Stimulated activated CD4-positive, alpha-beta T cell treated with anti-CD3 and anti-CD28 coated beads, Interleukin-1b, Interleukin-23, amount 100 ng/mL, for 1 hour (primary cell): ENCODE measurements at places on chromosomes 1 and 21.

DNA sequence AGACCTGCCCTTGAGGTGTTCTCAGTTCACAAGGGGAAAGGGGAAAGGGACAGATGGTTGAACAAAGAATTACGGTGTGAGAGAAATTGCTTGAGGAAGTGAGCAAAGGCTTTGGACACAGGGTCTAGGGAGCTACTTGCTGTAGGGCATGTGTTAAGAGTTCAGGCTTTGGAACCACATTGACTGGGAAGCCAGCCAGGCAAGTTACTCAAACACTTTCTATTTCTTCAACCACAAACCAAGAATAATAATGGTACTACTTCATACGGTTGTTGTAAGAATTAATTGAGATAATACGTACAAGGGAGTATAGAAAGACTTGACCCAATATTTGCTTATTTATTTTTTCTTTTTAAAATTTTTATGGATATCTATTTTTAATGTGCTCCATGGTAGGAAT is 26.6 kb downstream of the AK4 start:
- DNase-seq: no peak

DNA sequence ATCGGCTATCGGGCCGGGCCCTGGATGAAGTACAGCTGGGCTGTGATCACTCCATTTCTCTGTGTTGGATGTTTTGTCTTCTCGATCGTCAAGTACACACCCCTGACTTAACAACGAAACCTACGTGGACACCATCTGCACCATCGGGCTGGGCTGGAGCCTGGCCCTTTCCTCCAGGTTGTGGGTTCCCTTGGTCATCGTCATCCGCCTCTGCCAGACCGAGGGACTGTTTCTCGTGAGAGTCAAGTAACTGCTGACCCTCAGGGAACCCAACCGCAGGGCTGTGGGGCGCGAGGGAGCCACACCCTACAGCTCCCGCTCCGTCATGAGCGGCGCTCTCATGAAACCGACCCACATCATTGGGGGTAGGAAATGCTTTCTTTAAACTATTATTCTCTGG is 842.4 kb upstream of the TMPRSS15 start:
- DNase-seq: no peak

- no peak for DNase-seq
Observed at GRCh38 chr1:87226341-87226760, 102.3 kb upstream of the LMO4 start.

DNA sequence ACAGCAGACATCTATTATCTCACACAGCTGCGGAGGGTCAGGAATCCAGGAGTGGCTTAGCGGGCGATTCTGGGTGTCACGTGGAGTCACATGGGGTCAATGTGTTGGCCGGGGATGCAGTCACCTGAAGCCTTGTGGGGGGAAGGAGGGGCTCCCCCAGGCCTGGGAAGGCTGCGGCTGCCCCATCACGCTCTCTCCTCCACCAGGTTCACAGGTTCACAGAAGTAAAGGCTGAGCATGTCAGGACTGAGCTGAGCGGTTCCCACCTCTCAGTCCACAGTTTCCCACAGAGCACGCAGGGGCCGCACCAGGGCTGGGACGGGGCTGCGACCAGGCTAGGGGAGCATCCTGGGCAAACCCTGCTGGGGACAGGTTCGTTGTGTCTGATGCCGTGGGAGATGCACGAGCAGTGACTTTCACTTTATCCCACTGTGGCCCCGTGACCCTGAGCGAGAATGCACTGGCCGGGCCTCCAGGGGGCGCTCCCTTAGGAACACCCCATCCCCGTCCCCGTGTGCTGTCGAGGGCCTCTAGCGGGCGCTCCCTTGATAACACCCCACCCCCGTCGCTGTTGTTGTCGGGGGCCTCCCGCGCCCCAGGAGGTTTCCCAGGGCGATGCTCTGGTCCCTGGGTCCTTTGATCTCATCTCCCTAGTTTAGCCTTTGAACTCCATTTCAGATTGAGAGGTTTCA is 73.2 kb upstream of the TRAPPC10 start:
- peak; percentile 75 for DNase-seq

DNA sequence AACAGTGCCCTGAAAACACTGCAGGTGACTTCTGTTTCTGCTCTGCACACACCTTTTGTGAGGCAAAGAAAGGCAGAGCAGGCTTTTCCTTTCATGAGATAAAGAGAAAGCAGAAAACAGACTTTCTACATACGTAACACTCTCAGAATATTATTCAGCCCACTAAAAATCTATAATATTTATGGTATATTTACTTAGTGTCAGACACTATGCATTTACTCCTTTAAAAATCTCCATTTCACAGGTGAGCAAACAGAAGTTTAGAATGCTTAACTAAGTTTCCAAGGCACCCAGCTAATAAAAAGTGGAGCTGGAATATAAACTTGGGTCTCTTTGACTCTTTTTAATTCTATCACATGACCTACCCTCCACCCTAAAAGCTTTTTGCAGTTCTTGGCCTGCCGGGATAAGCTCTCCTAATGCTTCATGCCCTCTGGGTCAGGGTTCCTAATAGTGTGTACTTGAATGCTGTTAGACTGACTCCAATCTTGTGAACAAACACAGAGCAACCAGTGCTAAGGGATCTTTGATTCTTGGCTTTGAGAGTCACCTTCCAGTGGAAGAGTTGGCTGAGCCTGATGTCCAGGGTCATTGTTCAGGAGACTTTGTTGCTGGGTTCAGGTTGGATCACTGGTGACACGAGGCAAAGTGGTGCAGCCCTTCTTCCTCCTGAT is 27.2 kb downstream of the PROK1 start:
- DNase-seq: no peak

- no peak for DNase-seq
Observed at GRCh38 chr1:223068900-223069665, 74.0 kb downstream of the TLR5 start.

DNA sequence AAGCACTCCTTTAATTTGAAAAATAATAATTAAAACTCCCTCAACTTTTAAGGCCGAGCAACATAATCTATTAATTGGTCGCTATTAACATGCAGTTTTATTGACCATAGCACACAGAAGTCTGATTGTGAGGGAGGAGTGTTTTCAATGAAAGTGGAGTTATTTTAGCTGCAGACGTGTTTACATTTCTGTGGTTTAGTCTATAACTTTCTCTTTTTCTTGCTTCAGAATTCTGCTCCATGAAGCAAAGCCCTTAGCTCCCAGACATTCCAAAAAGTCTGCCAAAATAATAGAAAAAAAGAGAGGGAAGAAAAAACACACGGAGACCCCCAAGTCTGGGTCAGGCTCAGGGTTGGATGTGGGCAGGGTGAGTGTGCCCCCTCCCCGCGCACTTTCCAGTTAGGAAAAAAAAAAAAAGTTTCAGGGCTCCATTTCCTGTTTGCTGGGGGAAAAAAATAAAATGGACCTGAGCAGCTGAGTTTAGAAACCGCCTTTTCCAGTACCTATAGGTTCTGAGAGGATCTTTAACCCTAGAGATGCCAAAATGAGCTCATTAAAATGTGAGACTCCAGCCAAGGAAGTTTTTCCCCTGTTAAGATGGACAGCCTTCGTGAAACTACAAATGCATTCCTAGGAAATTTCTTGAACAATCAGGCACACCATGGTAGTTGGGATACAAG is 143.7 kb upstream of the ETS2 start:
- no peak for DNase-seq

DNA sequence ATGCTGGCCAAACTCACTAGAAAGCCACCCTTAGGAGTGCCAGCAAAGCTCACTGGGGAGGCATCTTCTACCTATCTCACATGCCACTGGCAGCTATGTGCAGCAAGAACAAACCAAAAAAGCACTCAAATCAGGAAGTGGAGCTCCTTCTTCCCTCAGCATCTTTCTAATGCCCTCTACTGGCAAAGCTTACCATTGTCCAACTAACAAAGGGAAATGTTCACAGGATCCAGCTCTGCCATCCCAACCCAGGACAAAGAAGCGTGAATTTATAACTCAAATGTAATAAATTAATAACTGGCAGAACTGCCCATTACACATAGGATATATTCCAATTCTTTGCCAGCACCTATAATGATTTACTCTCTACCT is 38.9 kb downstream of the LEPR start:
- DNase-seq: no peak

- no peak for DNase-seq
Observed at GRCh38 chr1:150764617-150765101, 919 bp downstream of the CTSS start.

- no peak for DNase-seq
Observed at GRCh38 chr1:202967684-202968281, 726 bp upstream of the CYB5R1 start.

DNA sequence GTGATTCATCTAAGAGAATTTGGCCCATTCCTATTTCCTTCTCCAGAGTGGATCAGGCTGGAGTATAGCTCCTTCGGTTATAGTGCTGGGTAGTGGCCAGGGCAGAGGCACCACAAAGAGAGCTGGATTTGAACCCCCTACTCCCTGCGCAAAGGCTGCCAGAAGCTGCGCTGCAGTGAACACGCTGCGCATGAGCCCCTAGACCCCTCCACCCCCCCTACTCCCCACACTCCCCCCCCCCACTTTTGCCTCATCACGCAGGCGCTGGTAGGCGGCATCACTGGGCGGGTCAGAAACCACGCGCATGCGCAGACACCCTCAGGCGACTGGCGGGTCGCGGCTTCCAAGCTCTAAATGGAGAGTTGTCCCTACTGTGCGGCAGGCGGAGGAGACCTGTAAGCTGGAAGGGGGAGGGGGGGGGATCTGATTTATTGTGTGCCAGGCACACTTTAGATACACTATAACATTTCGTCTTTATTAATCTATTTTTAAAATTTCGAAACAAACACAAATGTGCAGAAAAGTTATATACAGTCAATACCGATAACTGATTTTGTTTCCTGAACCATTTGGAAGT is 38.7 kb upstream of the HMGN1 start:
- DNase-seq: peak; percentile 85

DNA sequence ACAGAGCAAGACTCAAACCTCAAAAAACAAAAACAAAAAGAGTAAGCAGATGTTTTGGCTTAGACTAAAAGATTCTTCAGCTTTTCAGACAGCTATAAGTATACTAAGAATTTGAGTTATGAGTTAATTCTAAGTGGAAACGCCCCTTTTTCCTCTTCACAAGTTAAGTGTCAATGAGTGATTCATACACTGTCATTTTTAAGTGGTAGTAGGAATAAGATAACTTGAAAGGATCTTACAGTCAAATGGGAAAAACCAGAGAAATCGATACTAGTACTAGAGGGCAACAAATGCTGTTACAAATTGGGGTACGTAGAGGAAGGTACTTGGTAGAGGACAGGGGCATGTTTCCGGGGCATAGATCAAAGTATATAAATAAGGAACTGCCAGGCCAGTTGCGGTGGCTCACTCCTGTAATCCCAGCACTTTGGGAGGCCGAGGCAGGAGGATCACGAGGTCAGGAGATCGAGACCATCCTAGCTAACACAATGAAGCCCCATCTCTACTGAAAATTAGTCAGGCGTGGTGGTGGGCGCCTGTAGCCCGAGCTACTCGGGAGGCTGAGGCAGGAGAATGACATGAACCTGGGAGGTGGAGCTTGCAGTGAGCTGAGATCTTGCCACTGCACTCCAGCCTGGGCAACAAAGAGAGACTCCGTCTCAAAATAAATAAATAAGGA is 7.4 kb downstream of the H3-3A start:
- no peak for DNase-seq

- no peak for DNase-seq
Observed at GRCh38 chr1:242828828-242829227, 304.3 kb upstream of the PLD5 start.

GRCh38 chr1:119617751-119618691 is 30.0 kb downstream of the ZNF697 start:
- no peak for DNase-seq

DNA sequence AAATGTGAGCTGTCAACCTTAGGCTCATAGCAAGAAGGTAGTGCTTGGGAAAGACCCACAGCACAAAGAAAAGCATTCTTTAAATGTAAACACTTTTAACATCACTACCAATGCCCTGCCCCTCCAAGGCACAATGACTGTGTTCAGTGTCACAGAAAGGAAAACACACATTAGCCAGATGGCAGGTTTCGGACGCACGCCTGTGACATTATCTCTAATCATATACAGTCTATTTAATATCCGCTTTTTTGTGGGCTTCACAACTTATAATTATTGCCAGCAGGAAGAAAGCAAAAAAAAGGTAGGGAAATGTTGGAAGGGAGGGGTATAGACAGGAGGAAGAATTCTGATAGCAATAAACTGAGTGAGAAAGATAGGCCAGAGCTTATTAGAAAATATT is 112.4 kb upstream of the BEND5 start:
- no peak for DNase-seq

DNA sequence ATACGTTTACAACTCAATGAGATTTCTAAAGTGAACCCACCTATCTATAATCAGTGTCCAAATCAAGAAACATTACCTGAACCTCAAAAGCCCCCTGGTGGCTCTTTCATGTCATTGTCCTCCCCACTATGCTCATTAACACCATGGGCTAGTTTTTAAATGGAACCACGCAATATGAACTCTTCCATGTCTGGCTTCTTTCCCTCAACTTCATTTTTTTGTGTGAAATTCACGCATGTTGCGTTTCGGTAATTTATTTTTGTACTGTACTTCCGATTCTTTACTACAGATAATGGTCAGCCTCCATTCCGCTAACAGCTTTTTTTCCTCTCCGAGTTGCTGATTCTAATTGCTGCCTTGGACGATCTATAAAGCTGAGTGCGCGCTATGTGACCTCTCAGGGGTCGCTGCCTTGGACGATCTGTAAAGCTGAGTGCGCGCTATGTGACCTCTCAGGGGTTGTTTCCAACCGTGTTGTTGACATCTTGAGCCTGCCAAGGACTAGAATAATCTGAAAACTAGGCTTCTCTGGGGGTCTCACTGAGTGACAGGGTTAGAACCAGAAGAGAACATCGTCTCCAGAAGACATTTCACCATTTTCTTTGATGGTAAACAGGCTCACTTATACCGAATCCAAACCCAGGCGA is 1.1 kb upstream of the CACYBP start:
- no peak for DNase-seq

GRCh38 chr1:13662493-13662892 is 37.5 kb upstream of the PRDM2 start:
- no peak for DNase-seq

DNA sequence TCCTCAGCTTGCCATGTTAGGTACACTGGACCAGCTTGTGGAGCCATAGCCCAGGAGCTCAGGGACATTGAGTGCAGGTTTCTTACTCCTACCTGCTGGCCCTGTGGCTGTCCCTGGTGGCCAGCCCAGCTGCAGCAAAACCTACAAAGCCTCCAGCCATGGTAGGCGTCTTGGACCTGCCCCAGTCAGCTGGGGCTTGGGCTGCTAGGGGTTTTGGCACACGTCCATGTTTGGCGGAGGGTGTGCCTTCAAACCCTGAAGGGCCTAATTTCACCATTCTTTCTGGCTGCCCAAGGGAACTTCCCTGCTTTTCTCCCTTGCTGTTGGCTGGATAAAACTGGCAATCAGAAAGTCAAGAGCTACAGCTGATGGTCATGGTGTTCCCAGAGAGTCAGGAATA is 25.4 kb downstream of the HMGCS2 start:
- DNase-seq: no peak

GRCh38 chr21:46500224-46500861 is 41.7 kb downstream of the DIP2A start:
- no peak for DNase-seq

GRCh38 chr1:98045767-98046641 is 125.2 kb upstream of the DPYD start:
- DNase-seq: no peak

GRCh38 chr1:59926381-59927123 is at the start of gene CYP2J2:
Gene CYP2J2 (minus strand): TSS chr1:59926773. CDS start chr1:59926746, 27 bp downstream.
- DNase-seq: peak; percentile 21
